Cortex of kidney (tissue), 1 donor: ENCODE measurements at places on chromosomes 16 and 17.

DNA sequence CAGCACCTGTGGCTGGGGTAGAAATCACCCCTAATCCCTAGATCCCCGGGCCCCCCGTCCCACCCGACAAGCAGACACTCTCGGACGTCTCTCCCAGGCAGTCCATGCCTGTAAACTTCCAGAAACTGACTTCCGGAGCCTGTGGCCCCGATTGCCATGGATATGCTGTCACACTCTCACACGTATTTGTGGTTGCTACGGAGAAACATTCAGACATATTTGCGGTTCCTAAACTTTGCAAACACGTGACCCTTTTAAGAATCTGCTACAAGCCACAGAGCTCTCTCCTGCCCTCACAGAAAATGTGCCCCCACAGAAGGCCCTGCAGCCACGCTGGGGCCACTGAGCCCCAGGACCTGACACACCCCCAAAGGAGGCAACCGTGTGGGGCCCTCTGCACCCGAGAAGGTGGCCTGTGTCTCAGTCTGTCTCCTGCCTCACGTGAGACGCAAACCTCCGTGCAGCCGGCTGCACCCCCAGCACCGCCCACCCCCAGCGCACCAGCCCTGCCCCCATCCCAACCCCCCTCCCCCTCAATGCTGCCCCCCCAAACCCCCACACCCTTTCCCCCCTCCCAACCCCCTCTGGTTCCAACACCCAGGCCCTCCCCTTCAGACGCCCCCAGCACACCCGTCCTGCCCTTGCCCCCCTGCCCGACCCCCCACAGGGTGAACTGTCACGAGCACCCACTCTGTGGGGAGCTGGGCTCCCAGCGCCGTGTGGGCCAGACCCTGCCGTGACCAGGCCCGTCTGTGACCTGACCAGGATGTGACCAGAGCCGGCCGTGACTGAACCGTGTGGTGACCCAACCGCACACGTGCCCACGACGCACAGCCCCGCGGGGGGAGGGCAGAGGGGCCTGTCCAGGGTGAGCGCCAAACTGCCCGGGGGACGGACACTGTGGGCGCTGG is 66.3 kb upstream of the METRNL start:
- no peak for DNase-seq

DNA sequence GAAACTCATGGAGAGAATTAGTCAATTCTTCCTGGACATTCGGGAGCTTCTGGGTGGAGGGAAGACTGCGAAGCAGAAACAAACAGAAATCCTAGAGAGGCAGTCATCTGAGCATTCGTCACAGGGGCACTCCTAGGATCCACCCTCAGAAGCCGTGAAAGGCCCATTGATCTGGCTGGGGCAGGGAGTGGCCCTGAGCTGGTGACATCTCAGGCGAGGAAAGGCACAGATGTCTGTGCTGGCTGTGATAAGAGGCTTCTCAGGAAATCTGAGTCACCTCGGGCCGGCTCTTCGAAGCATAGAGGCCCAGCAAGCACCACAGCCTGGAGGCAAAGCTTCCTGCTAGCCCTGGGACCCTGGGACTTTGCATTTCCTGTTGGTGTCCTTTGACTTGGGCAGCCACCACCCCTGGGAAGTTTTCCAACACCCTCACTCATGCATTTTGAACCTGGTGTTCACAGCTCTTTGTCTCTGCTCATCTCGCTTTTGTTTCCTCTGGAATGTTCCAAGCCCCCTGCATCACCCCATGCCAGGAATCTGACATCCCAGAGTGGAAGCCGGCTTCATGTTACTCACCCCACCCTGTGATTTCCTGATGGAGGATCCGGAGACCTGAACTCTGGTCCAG is 23.3 kb upstream of the CDRT4 start:
- DNase-seq, result no peak

DNA sequence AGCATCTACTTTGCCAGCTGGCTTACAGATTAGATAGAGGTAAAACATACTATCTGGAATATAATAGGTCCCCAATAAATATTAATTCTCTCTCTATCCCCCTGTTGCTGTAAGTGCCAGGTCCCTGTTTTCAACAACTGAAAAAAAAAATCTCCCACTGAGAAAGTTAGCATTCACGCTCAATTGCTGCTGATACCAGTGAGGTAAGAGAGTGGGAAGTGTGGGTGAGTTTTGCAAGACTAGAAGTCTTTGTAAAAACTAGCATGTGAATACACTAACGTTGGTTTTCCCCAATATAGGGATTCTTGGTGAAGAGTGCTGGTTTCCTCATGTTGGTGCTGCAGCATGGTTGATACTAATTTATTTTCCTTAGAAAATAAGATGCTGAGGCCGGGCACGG is 11.7 kb upstream of the TAOK1 start:
- DNase-seq, result no peak

DNA sequence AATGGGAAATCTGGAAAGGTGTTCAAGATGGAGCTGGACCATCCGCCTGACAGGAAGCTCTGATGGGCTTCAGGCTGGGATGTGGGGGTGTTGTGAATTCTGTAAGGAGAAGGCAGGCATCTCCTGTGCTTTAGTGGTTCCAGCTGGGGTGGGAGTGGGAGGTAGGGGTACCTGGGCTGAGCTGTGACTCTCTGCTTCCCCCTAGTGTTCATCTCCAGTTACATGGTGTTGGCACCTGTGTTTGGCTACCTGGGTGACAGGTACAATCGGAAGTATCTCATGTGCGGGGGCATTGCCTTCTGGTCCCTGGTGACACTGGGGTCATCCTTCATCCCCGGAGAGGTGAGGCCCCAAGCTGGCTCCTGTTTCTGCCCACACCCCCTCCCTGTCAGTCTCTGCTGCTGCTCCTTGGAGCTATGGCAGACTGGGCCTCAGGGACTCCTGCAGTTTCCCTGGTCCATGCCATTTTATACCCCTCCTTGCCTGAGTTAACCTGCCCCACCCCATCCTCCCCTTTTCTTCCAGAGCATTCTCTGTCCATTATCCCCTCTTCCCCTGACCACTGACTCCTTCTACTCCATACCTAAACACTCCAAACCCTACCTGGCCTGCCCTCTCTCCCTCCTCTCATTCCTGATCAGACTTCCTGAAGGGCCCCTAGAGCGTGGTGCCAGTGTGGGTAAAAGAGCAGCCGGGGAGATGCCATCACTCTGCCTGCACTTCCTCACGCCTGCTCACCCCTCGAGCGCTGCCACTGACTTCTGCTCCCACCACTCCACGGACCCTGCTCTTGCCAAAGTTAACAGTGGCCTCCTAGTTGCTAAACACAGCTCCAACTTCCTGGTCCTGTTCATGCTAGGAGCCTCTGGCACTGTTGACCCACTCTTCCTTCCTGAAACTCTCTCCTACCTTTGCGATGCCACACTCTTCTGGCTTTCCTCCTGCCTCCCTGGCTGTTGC is 3.4 kb downstream of the SPNS1 start:
- DNase-seq, result no peak

DNA sequence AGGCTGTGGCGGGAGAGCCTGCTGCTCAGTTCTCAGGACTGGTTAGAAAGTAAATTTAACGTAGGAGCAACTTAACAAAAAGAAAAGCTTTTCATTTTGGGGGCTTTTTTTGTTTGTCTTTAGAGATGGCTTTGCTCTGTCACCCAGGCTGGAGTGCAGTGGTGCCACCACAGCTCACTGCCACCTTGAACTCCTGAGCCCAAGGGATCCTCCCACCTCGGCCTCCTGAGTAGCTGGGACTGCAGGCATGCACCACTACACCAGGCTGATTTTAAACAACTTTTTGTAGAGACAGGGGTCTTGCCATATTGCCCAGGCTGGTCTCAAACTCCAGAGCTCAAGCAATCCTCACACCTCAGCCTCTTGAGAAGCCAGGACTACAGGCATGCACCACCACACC is 205.0 kb downstream of the RPTOR start:
- no peak for DNase-seq

GRCh38 chr17:77089124-77089490 is 51.7 kb upstream of the SEC14L1 start:
- DNase-seq, result no peak

DNA sequence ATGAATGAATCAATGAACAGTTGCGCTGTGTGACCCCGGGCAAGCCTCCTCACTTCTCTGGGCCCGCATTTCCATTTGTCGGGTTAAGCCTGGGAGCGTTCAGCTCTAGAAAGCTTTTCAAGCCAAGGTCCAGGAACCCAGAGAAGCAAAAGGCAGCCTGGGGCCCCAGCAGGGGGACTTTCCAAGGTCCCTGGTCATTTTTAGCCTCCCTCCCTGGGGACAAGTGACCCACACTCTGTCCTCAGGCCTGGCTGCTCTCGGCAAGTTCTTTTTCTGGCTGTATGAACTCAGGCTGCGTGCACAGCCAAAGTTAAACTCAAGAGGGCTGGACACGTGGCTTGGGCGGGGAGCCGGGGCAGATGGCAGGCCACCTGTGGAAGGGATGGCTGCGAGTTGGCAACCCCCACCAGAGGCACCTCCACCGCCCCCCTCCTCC is 41.4 kb upstream of the CIBAR2 start:
- no peak for DNase-seq

- DNase-seq, result no peak
Measured at GRCh38 chr17:28719021-28719433, 758 bp upstream of the RPL23A start.

GRCh38 chr16:89320782-89321501 is 103.4 kb downstream of the ZNF778 start:
- DNase-seq, result no peak

DNA sequence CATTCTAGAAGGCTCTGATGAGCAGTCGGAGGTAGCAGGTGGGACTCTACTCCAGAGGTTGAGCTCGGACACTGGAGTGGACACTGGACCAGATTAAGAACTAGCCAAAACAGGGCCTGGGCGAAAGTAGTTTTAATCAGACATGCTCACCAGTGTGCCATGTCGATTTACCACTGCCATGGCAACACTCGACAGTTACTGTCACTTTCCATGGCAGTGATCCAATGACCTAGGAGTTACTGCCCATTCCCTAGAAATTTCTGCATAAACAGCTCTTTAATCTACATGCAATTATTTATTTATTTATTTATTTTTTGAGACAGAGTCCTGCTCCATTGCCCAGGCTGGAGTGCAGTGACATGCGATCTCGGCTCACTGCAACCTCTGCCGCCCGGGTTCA is 7.2 kb upstream of the METTL9 start:
- DNase-seq, result no peak

GRCh38 chr16:55622930-55623561 is 32.7 kb upstream of the SLC6A2 start:
- no peak for DNase-seq

- DNase-seq, result no peak
Measured at GRCh38 chr16:20673882-20674683, 23.4 kb downstream of the ACSM1 start.

DNA sequence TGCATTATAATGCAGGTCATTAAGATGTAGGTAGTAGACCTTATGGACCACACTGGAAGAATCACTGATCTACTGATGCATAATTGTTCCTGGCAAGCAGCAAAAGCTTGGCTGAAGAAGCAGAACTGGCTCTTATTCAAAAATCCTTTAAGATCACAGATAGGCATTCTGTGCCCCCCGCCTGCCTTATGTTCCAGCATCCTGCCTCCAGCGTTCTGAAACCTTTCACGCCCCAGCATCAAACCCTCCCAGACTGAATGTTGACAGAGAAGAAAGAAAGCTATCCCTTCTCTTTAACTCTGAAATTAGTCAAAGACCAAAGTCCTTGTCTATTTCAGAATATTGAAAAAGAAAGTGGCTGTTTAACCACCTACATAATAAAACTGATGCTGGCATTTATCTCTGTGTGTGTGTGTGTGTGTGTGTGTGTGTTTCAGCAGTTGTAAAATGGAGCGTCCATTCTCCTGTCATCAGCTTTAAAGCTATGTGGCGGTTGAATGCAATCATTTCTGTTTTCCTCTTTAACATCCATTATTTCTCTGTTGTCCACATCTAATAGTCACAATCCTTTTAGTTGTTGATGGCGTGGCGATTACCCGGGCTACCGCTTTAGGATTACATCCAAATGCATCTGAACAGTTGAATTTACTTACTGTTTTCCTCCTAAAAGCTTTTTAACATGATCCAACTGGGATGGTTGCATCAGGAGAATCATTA is 350.4 kb downstream of the HS3ST4 start:
- no peak for DNase-seq

DNA sequence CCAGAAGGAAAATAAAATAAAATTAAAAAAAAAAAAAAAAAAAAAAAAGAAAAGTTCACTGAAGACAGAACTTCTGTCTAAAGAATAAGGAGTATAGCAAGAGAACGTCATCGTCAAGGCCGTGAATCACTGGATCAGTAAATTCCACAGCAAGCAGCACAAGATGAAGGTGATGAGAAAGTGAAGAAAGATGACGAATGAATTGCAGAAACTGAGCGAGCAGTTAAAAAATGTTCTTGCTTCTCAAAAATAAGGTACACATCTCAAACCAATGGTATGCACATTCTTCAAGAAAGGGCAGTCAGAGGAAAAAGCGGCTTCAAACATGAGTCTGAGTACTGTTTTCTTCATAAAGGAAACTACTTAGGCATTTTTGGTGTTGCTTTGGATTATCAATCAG is 104.7 kb downstream of the SMG6 start:
- no peak for DNase-seq

- no peak for DNase-seq
Measured at GRCh38 chr16:58661199-58661830, 23.3 kb downstream of the SLC38A7 start.

- DNase-seq, result no peak
Measured at GRCh38 chr17:81396722-81397313, 1.6 kb downstream of the BAHCC1 start.

DNA sequence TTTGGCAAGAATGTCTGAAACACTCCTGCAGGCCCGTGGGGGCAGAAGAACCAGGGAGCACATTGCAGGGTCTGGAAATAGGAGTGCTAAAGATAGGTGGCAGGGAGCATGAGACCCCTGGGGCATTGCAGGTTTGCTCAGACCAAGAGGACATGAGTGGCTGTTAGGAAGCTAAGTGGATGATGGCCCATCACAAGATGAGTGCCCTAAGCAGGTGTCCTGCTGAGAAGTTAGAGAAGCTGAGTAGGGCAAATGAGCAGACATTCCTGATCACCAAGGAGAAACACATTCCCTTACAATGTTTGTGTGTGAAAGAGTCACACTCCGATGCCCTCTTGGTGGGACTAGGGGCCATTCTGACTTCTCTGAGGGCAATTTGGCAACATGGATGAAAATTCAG is 9.9 kb downstream of the MLYCD start:
- DNase-seq, result no peak

GRCh38 chr17:62754631-62755030 is 53.5 kb downstream of the MARCHF10 start:
- no peak for DNase-seq

- no peak for DNase-seq
Measured at GRCh38 chr16:79703066-79703465, 102.5 kb upstream of the MAF start.
